Hair follicular keratinocyte (primary cell): ENCODE measurements at places on chromosomes 5 and 9. TPM values are rescaled to one million over a fixed set of nuclear protein-coding genes. Genes with fewer than 3 reads are reported as not detected.

The SHISAL2B gene
- not detected in 2 replicates for total RNA-seq

The RELL2 gene
- 5.6 and 15.1 TPM in 2 replicates for total RNA-seq

The ODF2 gene
- 26.6 and 44.8 TPM in 2 replicates for total RNA-seq

The SELENOP gene
- total RNA-seq = 16.9 and 17.4 TPM in 2 replicates

The IL5 gene
- total RNA-seq = not detected in 2 replicates

The ZNF608 gene
- total RNA-seq = 0.95 and 3.5 TPM in 2 replicates

The FOXD4L6 gene
- 0.27 TPM in 1 of 2 replicates, not detected in the other for total RNA-seq

The SEMA6A gene
- 0.11 and 0.39 TPM in 2 replicates for total RNA-seq

The TNIP1 gene
- total RNA-seq = 130 and 184 TPM in 2 replicates

The PCDHA7 gene
- not detected in 2 replicates for total RNA-seq

The PCDHGA7 gene
- 0.11 and 0.86 TPM in 2 replicates for total RNA-seq
